Activated B cell treated with CpG ODN at 0.5 μM for 24 hours (primary cell): ENCODE measurements at places on chromosomes 16 and 17. TPM values are rescaled to one million over a fixed set of nuclear protein-coding genes. Genes with fewer than 3 reads are reported as not detected.

DNA sequence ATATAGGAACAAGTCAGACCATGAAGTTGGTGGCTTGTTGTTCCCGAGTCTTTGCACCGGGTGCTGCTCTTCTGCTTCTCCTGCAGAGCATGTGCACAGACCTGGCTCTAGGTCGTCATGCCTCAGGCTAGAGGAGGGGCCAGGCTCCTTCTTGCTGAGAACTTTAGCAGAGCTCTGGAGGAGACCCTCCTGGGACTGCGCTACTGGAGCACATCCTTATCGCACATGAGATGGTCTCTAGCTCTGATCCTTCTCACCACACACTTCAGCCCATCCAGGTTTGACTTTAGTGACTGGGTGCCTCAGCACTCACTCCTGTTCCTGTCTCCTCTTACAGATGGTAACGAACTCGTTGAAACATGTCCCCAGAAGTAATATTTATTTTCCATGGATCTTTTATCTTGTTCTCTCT lies 14.9 kb downstream of the FOXK2 start:
- no peak for DNase-seq
- no peak overlapping the region for H3K27ac ChIP-seq
- H3K36me3 ChIP-seq, result no peaks in the 10 kb centered on the region
- H3K27me3 ChIP-seq, result no peaks in the 10 kb centered on the region
- H3K4me3 ChIP-seq, result no peak overlapping the region

GRCh38 chr17:3026856-3027751 lies 36.3 kb downstream of the OR1D5 start:
- peaks cover 60% of the 10 kb centered on the region for H3K36me3 ChIP-seq
- no peak for DNase-seq
- no peak overlapping the region for H3K27ac ChIP-seq
- H3K4me1 ChIP-seq, result no peaks in the 10 kb centered on the region

GRCh38 chr17:42844761-42845555 lies 578 bp downstream of the AOC2 start:
- H3K27me3 ChIP-seq, result no peaks in the 10 kb centered on the region
- no peak overlapping the region for H3K4me3 ChIP-seq
- no peak overlapping the region for H3K27ac ChIP-seq
- no peak for DNase-seq

DNA sequence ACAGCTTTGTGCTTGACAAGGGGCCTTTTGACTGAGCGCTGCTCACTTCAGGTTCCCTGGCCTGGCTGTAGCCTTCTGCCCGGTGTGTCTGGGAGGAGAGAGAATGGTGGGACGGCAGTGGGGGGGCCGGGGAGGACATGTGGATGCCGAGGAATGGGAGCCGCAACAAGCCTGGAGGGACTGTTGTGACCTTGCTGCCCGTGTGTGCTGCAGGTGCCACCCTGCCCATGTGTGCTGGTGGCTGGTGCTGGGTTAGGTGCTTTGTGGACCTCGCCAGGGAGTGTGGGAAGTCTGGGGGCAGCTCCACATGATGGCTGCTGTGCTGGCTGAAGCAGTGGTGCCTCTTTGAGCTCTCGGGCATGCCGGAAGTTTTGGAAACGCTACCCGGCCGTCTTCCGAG lies 132.1 kb downstream of the LAT start:
- H3K4me3 ChIP-seq, result no peak overlapping the region
- H3K36me3 ChIP-seq, result peaks cover 55% of the 10 kb centered on the region
- no peak overlapping the region for H3K27ac ChIP-seq
- no peak for DNase-seq

KRT25 gene
- total RNA-seq, result not detected in 2 replicates

ZG16 gene
- total RNA-seq, result not detected in 2 replicates

HSD11B2 gene
- 0.49 TPM in 1 of 2 replicates, not detected in the other for total RNA-seq

KRT33A gene
- total RNA-seq, result not detected in 2 replicates

CES1 gene
- total RNA-seq, result not detected in 2 replicates

CCL1 gene
- not detected in 2 replicates for total RNA-seq
